ENCODE measurements at places on chromosomes 1 and 21.

DNA sequence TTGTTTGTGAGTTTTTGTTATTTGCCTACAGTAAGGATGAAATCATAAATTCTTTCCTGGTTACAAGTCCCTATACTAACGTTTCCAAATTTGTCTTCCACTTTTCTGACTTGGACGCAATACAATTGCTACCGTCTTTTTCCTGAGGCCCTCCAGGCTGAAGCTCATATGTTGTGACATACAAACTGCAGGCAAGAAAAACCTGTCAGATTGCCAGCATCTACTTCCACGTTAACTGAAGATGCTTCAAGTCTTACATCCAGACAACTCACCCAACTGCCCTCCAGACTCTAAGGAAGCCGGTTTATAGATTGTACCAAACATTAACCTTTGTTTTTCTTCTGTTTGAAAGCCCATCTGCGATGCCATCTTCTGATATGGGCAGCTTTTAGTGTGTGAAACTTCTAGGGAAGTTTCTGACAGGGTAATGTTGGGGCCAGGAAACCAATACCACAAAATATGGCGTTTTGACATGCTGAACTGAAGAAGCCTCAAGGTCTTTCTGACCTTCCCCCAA lies 21.4 kb upstream of the RNF11 start:
- no peak for DNase-seq

DNA sequence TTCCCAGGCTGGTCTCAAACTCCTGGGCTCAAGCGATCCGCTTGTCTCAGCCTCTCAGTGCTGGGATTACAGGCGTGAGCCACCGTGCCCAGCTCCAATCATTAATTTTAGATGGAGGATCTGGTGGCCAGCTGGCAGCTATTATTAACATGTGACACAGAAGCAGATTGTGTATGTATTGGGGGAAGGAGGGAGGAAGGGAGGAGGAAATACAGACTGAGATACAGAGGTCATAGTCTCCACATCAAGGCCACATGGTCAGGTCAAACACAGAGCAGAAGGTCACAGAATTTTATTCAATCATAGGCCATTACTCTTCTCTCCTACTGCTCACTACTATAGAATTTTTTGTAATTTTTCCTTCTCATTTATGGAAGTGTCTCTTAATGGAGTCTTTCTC lies 57.9 kb upstream of the ADORA3 start:
- DNase-seq, result no peak

DNA sequence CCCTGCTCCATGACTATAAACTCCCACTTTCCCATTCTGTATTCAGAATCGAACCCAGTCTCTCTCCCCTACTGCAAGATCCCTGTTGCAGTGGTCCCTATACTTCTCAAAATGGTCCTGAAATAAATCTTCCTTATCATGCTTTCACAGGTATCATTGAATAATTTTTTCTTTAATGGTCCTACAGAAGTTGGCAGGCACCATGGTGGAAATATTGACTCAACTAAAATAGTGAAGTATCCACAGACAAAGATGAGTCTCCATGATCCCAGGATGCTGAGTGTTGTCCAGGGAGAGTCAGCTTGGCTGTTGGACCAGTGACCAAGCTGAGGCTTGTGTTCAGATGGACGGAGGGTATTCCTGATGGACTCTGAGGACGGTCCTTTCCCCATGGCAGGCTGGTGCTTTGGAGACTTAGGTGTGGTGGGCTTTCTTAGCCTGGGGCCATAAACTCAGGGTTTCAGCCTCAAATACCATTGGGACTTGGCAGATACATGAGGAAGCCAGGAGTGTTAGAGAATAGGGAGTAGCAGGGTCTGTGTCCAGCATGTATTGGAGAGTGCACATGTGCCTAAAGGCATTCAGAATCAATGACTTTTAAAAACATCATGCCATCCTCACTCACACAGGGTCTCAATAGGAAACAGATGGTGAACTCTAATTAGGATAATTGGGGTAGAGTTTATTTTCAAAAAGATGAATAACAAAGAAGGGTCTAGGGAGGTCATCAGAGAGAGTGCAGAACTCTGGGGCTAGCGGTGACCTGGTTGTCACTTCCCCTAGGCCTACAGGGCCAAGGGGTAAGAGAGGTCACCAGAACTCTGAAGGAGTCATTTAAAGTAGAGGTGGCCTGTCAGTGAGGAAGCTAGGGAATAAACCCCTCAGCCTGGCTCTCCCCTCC lies 19.8 kb downstream of the TINAGL1 start:
- DNase-seq, result no peak

GRCh38 chr1:226662642-226663326 lies 76.3 kb downstream of the ITPKB start:
- peak; percentile 91 for DNase-seq

DNA sequence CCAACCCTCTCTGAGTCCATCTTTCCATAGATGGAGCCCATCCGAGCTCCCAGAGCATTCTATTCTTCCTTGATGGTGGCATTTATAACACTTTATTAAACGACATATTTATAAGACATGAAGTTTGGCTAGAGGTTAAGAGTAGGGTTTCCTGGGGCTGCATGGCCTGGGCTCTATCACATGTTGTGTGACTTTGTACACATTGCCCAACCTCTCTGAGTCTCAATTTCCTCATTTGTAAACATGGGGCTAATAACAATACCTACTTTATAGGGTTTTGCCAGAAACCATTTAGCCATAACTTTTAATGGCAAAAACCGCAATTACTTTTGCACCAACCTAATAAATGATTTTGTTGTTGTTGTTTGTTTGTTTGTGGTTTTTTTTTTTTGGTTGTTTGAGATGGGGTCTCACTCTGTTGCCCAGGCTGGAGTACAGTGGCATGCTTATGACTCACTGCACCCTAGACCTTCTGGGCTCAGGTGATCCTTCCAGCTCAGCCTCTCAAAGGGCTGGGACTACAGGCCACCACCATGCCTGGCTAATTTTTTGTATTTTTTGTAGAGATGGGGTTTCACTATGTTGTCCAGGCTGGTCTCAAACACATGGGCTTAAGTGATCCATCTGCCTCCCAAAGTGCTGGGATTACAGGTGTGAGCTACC lies 13.9 kb upstream of the ASAP3 start:
- DNase-seq, result no peak

Data from adrenal gland (tissue), 19 donors.